Activated CD4-positive, CD25-positive, alpha-beta regulatory T cell (primary cell): ENCODE measurements at places on chromosomes 3 and 15.

GRCh38 chr3:124322309-124322880, 330.5 kb upstream of the ROPN1 start:
- no peak for DNase-seq

DNA sequence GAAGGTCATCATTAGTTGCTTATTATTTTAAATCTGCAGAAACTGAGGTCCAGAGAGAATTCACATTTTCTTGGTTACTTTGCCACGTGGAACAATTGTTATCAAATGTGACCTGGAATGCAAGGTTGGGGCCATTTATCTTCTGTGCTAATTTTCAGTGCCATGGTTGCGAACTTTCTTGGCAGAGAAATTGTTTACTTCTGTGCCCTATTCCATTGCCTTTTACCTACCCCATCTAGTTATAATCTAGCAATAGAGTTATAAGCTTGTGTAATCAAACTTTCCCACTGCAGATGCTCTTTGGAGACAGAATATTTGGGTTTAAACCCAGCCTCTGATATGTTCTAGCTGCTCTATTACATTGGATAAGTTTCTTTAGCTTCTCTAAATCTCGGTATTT, 242.9 kb downstream of the LPP start:
- DNase-seq, result no peak

DNA sequence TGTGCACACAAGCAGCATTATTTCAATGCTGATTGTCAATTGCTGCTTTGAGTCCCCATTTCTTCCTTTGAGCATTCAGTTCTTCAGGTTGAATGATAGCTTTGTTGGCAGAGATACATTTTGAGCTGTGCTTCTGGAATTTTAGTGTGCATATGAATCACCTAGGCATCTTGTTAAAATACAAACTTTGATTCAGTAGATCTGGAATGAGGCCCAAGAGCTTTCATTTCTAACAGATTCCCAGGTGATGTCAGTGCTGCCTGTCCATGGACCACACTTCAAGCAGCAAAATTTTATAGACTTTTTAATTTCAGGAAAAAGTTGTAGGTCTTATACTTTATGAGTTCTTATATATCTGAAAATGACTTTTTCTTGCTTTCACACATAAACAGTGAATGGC, 131.1 kb downstream of the ADAMTSL3 start:
- no peak for DNase-seq

DNA sequence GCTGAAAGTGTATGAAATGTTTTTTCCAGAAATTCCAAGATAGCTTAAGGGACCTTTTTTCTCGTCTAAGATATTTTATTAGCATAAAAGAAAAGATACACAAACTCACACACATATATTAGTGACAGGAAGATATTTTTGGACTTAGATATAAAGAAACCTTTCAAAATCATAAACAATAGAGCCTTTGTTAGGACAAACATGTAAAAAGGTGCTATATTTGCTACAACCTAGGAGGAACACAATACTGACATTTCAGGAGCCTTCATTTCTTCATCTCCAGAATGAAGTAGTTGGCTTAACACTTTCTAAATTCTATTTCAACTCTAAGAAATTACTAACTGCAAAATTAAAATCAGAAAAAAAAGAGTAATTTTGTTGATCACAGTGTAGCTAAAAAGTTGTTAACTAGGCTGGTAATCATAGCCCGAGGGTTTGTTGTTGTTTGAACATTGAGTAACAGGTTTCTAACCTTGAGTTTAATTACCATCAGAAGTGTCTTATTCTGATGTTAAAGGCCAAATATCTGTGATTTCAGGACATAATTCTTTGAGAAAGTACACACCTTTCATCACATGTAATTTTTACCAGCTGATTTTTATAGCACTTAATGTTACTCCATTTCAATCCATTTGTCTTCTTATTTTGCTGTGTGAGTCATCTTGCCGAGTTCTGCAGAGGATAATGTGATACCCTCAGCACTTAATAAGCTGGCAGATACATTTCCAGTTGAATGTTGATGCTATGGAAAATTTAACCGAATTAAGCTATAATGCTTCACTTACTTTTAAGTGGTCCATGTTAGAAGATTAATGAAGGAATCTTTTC, 97.3 kb downstream of the MBNL1 start:
- DNase-seq, result no peak
